ENCODE measurements at places on chromosomes 6 and 20. TPM values are rescaled to one million over a fixed set of nuclear protein-coding genes. Genes with fewer than 3 reads are reported as not detected.

SS18L1 gene
- 54.6 TPM for total RNA-seq

C6orf132 gene
- total RNA-seq, result 1.3 TPM

DNA sequence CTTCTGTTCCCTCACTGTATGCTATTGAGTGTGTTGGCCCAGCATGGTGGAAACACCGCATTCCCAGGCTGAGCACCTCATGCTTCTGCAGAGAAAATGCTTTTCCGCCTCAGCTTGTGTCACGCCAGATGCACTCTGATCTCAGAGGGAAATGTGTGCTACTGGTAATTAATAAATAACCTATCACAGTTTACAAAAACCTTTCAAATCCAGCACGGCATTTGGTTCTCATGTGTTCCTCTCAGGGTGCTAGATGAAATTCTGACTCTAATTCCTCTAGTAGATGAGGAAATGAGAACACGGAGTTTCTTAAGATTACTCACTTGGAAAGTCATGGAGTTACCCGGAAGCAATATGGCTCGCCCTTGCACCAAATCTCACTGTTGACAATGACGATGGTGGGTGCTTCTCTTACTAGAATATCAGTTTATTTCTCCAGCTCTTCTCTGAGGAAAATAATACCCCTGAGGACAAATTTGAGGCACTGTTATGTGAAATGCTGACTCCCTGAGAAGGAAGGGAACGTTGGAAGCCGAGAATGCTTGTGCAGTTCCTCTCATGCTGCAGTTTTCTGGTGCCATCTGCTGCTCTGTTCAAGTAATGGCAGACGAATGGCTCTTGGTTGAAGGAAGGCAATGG lies 116.6 kb downstream of the RNF144B start:
- no peaks in the 10 kb centered on the region for H3K36me3 ChIP-seq
- DNase-seq, result peak; percentile 76
- no peaks in the 10 kb centered on the region for H3K27me3 ChIP-seq
- no peaks in the 10 kb centered on the region for H3K4me1 ChIP-seq
- H3K4me3 ChIP-seq, result no peak overlapping the region

DNA sequence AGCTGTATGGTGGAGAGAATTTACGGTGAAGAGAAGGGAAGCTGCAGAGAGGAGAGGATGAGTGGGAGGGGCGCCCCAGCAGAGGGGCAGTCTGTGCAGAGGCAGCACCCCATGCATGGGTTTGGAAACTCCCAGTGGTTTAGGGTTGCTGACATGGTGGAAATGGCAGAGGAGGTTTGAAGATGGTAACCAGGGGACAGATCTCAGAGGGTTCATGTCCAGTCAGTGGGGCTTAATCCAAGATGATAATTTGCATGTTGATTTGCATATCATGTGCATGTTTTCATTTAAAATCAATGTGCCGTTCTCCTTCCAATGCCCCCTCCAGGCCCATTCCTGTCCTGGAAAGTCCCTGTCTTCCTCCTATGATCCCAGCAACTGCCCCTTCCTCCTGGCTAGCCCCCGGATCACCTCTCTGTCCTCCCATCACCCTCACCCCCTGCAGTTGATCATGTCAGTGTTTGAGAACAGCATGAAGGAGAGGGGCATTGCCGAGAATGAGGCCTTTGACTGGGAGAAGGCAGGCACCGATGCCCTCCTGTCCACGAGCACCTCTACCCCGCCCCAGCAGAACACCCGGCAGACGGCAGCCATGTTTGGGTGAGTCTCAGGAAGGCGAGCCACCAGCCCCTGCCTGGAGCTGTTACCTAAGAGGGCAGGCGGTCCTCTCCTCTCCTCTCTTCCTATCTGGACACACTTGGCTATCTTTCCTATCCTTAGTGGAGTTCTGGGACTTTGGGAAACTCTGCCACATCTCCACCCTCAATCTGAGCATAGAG lies 14.3 kb downstream of the TTBK1 start:
- no peak for DNase-seq
- H3K4me1 ChIP-seq, result no peaks in the 10 kb centered on the region
- no peak overlapping the region for H3K27ac ChIP-seq
- H3K36me3 ChIP-seq, result no peaks in the 10 kb centered on the region
- no peaks in the 10 kb centered on the region for H3K27me3 ChIP-seq

GRCh38 chr20:22371843-22372242 lies 212.5 kb downstream of the FOXA2 start:
- no peak for DNase-seq
- H3K36me3 ChIP-seq, result no peaks in the 10 kb centered on the region
- H3K27ac ChIP-seq, result no peak overlapping the region
- H3K27me3 ChIP-seq, result no peaks in the 10 kb centered on the region
- no peaks in the 10 kb centered on the region for H3K4me1 ChIP-seq

PHF20 gene
- total RNA-seq, result 108 TPM

TFAP2B gene
- 0.24 TPM for total RNA-seq

PTPRK gene
- 13.3 TPM for total RNA-seq

HCK gene
- 4.5 TPM for total RNA-seq

BPIFA1 gene
- total RNA-seq, result not detected

GRCh38 chr6:43250992-43251373 lies 7.7 kb downstream of the TTBK1 start:
- no peak overlapping the region for H3K27ac ChIP-seq
- no peak overlapping the region for H3K4me3 ChIP-seq

DNA sequence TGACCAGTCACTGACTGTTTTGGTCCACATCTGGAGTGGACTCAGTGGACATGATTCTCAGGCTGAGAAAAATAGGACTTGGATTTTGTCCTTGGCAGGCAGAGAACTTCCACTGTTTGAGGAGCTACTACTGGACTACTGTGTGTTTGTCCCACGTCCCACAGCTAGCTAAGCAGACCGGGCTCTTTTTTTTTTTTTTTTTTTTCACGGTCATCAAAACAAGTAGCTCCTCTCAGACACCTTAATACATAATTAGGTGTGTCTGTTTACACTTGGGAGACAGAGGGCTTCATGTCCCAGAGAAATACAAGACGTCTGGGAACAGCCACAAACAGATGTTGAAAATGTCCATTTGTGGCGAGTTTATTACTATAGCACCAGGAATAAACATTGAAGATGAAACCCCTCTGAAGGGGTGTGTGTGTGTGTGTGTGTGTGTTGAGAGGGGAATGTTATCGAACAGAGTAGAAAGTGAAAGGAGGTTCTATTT lies 155.0 kb upstream of the SUPT3H start:
- H3K4me1 ChIP-seq, result no peaks in the 10 kb centered on the region
- no peaks in the 10 kb centered on the region for H3K36me3 ChIP-seq
- no peak overlapping the region for H3K4me3 ChIP-seq
- peak overlapping the region; percentile 42 for H3K27ac ChIP-seq

- DNase-seq, result no peak
- no peaks in the 10 kb centered on the region for H3K36me3 ChIP-seq
- no peak overlapping the region for H3K27ac ChIP-seq
- H3K4me3 ChIP-seq, result no peak overlapping the region
Measured at GRCh38 chr6:84791233-84791632, 26.8 kb upstream of the TBX18 start.

DNA sequence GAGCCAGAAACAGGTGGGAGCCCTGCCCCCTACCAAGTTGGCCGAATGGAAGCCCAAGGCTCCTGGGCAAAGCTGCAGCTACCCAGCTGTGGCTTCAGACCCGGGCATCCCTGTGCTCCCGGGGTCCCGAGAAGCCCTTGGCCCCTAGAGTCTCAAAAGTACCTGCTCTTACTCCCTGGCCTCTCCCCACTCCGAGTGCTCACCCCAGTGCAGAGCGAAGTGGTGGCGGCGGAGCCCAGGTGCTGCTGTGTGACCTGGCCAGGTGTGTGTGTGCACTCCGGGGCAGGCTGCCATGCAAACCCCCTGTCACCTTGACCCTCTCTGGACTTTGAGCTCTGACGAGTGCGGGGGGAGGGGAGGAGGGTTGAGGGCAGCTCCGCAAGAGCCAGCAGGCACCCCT lies 493.8 kb upstream of the MANEA start:
- H3K27me3 ChIP-seq, result no peaks in the 10 kb centered on the region
- H3K36me3 ChIP-seq, result no peaks in the 10 kb centered on the region
- no peaks in the 10 kb centered on the region for H3K4me1 ChIP-seq
- H3K27ac ChIP-seq, result no peak overlapping the region
- H3K4me3 ChIP-seq, result no peak overlapping the region
- DNase-seq, result no peak

DNA sequence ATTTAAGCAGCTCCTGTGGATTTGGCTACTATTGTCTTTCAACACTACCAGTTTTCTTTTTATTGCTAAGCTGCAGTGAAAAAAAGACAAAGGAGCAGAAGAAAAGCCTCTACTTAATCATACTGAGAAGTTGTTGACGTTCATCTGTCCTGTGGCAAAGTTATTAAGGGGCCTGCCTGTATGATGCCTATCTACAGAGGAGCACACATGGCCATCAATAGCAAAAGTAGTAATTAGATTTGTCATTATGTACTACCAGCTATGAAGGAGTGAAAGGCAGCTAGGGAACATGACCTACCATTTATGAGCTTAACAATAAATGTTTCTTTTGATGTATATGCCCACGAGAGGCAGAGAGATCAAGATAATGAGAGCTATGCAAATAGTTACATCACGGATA lies 620.9 kb downstream of the PHF3 start:
- no peak overlapping the region for H3K4me3 ChIP-seq
- DNase-seq, result no peak
- no peaks in the 10 kb centered on the region for H3K4me1 ChIP-seq
- no peak overlapping the region for H3K27ac ChIP-seq
- H3K36me3 ChIP-seq, result no peaks in the 10 kb centered on the region
- no peaks in the 10 kb centered on the region for H3K27me3 ChIP-seq

ZBTB46 gene
- 12.5 TPM for total RNA-seq

DNA sequence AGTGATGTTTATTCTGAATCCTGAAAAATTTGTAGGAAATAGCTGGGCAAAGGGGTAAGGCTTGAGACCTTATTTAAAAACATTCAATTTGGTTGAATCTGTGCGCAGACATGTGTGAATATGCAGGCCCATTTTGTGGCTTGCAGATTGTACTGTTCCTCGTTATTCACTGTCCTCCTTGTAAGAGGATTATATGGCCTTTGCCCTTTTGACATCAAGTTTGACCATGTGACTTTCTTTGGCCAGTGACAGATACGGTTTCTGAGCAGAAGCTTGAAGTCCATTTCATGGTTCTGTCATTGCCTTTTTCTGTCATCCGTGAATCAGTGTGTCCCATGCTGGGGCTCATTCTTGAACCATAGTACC lies 13.4 kb downstream of the AFDN start:
- H3K4me1 ChIP-seq, result peaks cover 12% of the 10 kb centered on the region
- no peaks in the 10 kb centered on the region for H3K27me3 ChIP-seq
- DNase-seq, result no peak

DNA sequence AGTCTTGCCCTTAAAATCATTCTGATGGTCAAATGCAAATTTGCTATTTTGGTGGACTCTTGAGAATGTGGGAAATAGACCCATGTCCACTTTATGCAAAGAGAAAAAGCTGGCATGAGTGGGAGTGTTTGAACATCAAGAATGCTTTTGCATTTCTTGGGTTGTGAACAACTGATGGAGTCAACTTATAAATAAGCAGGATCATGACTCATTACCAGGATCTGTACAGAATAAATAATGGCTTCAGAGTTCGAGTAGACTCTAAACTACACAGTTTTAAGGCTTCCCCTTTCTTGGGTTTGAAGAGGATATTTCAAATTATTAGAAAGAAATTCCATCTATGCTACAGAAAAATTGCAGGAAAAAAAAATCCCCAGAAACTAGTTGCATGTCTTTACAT lies 195.5 kb downstream of the EYA4 start:
- no peaks in the 10 kb centered on the region for H3K4me1 ChIP-seq
- no peak for DNase-seq
- no peak overlapping the region for H3K4me3 ChIP-seq

C20orf204 gene
- total RNA-seq, result 4.5 TPM

LINC00237 gene
- not detected for total RNA-seq

GATA5 gene
- 70.6 TPM for total RNA-seq

PKIB gene
- 1.4 TPM for total RNA-seq

SLC35B3 gene
- total RNA-seq, result 9.8 TPM

- no peak overlapping the region for H3K4me3 ChIP-seq
- no peaks in the 10 kb centered on the region for H3K36me3 ChIP-seq
- peak; percentile 36 for DNase-seq
- peaks cover 24% of the 10 kb centered on the region for H3K4me1 ChIP-seq
- no peak overlapping the region for H3K27ac ChIP-seq
Measured at GRCh38 chr6:16758163-16758975, 2.9 kb downstream of the ATXN1 start.

DNA sequence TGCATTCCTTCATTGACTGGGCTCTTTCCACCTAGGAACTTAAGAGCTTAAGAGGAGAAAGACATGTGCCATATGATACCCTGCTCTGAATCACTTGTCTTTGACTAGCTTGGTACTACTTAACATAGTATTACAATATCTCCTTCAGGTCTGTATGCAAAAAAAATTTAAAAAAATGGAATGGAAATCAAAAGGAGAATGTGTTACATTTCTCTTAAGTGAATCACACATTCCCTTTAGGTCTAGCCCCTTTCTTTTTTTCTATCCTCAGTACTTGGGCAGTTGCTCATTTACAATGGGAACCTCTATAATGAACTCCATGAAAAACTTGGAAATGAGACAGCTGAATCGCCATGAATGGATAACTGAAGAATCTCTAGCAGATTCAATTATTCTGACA lies 53.8 kb downstream of the SLC35F1 start:
- H3K36me3 ChIP-seq, result no peaks in the 10 kb centered on the region
- no peaks in the 10 kb centered on the region for H3K27me3 ChIP-seq
- no peak for DNase-seq

GRCh38 chr6:160253292-160253691 lies 5.3 kb downstream of the SLC22A2 start:
- H3K36me3 ChIP-seq, result no peaks in the 10 kb centered on the region
- H3K4me3 ChIP-seq, result no peak overlapping the region
- no peak for DNase-seq

DNA sequence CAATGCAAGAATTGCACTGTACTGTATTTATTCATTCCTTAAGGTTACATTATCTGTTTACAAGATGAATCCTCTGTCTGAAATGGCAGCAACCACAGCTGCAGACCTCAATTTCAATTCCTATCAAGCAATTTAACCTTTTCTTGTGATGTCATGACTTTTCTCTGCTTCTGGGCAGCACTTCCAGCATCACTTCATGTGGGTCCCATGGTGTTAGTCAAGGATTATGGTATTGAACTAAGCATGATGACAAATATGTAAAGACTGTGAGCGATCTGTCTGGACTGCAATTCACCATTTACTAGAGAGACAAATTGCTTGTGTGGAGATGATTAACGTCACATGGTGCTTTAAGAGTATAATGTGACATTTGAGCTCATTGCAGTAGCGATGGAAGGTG lies 90.5 kb upstream of the CCN2 start:
- no peak for DNase-seq
- H3K4me1 ChIP-seq, result no peaks in the 10 kb centered on the region
- H3K36me3 ChIP-seq, result no peaks in the 10 kb centered on the region
- no peaks in the 10 kb centered on the region for H3K27me3 ChIP-seq
- no peak overlapping the region for H3K4me3 ChIP-seq

DNA sequence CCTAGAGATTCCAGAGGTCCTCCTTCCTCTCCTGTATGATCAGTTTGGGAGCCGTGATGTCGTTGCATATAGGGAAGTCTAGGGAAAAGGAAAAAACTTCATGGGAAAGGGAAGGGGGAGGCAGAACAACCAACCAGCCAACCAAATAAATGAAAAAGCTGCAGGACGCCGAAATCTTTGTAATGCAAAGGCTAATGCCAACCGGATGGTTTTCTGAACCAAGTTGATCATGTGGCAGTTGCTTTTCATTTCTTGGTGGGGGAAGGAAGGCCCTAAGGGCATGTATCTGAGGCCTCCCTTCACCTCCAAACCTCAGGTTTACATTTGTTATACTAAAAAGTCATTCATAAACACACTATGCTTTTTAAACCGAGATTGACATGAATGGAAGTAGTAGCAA lies 167.2 kb downstream of the ARID1B start:
- H3K36me3 ChIP-seq, result no peaks in the 10 kb centered on the region
- H3K4me3 ChIP-seq, result no peak overlapping the region
- no peak overlapping the region for H3K27ac ChIP-seq
- H3K27me3 ChIP-seq, result no peaks in the 10 kb centered on the region
- H3K4me1 ChIP-seq, result no peaks in the 10 kb centered on the region
- no peak for DNase-seq

TTBK1 gene
- 2.2 TPM for total RNA-seq

GJA1 gene
- total RNA-seq, result 64.0 TPM

ITCH gene
- 88.1 TPM for total RNA-seq

All from testis (tissue), 5 donors.